ENCODE measurements at places on chromosomes 7 and 10. TPM values are rescaled to one million over a fixed set of nuclear protein-coding genes. Genes with fewer than 3 reads are reported as not detected.

- no peak for DNase-seq
Observed at GRCh38 chr7:73626814-73627213, 2.5 kb upstream of the MLXIPL start.

GRCh38 chr10:22159180-22159579, 58.6 kb downstream of the EBLN1 start:
- no peak for DNase-seq

DNA sequence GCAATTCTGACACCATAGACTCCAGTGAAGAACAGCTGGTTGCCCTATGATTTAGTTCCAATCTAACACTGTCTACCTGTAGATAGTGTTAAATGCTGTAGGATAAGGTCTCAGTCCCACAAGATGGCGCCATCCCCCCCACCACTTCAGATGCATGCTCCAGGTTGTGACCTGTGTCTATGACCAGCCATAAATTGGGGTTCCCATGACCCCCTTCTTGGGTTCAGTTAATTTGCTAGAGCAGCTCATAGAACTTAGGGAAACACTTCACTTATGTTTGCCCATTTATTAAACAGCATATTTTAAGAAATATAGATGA, 13.1 kb downstream of the CCSER2 start:
- DNase-seq = peak; percentile 23

Gene CBLL1
- 48.9 TPM for total RNA-seq

All from activated naive CD4-positive, alpha-beta T cell treated with anti-CD3 and anti-CD28 coated beads, Interleukin-2, amount 50 U/mL, for 72 hours (primary cell).